Activated CD8-positive, alpha-beta memory T cell treated with anti-CD3 and anti-CD28 coated beads for 1 hour (primary cell): ENCODE measurements at places on chromosomes 1 and 21.

DNA sequence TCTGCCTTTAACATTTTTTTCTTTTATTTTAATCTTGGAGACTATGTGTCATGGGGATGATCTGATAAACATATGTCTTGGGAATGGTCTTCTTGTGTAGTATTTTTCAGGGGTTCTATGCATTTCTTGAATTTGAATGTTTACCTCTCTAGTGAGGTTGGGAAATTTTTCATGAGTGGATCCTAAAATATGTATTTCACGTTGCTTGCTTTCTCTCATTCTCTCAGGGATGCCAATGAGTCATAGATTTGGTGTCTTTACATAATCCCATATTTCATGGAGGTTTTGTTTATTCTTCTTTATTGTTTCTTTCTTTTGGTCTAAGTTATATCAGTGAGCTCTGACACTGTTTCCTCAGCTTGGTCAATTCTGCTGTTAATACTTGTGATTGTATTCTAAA, 1237.2 kb downstream of the PLA2G4A start:
- DNase-seq = no peak

DNA sequence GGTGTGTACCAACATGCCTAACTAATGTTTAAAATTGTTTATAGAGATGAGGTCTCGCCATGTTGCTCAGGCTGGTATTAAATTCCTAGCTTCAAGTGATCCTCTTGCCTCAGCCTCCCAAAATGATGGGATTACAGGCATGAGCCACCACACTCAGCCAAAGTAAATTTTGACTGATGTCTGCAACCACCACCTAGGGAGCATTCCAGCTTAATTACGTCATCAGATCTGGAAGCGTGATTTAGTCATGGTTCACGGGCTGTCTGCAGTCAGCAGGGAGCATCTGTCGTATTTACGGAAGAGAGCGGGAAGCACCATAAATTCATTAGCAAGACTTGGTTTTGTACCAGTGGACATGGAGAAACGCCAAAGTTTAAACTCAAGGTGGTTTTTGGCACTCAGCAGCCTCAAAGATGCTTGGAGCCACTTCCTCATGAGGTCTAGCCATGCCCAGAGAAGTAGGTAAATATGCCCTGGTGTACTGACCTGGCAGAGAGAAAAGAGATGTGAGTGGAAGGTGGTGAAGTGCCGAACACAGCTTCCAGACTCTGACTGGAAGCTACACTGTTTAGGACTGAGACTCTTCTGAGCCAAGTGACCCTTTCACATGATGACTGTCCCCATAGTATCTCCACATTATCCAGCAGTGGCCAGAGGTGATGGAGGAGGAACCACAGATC, 60.8 kb upstream of the SLC35F3 start:
- DNase-seq = no peak

- DNase-seq = no peak
Observed at GRCh38 chr1:16318555-16318954, 33.7 kb downstream of the FBXO42 start.

DNA sequence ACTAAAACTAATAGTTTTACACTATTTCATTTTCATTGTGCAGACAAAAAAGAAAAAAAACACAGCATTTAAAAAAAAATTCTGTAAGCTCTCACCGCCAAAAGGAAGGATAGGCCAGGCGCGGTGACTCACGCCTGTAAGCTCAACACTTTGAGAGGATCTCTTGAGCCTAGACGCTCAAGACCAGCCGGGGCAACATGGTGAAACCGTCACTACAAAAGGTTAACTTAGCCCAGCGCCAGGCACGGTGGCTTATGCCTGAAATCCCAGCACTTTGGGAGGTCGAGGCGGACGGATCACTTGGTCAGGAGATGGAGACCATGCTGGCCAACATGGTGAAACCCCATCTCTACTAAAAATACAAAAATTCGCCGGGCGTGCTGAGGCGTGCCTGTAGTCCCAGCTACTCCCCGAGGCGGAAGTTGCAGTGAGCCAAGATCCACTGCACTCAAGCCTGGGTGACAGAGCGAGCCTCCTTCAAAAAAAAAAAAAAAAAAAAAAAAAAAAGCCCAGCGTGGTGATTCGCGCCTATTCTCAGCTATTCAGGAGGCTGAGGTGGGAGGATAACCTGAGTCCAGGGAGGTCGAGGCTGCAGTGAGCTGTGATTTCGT, 14.3 kb upstream of the SPEN start:
- peak; percentile 5 for DNase-seq

DNA sequence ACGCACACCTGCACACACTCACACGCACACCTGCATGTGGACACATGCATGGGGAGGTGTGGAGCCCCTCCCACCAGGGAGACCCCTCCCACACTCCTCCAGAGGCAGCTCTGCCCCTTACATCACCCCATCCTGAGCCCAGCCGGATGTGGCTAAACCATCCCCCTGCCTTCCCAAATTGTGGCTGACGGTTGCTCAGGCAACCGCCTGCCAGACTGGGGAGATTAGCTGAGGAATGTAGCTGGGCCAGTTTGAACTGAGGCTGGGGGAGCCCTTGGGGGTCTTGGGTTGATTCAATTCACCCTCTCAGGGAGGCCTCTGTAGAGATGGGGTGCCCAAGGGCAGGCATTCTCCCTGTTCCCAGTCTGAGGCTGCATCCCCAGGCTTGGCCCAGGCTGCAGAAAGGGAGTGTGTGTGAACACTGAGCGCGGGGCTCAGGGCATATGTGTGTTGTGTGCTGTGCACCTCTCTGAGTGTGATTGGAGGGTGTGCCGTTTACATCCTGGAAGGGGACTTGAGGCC, 12.9 kb downstream of the PTPRU start:
- no peak for DNase-seq

DNA sequence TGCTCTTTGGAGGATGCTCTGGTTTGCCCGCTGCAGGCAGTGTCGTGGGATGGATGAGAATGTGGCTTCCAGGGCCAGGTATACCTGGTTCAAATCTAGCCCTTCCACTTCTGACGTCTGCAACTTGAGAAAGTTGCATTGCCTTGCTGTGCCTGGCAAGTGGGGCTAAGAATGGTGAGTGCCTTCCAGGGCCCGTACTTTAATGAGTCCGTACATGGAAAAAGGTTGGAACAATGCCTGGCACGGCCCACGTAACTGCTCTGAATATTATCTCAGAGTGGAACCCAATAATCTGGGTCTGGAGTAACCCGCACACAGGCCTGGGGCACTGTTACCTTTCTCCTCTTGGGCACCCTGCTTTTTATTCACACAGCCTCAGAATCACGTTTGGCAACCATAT, 146.7 kb upstream of the EDN2 start:
- DNase-seq = no peak

- no peak for DNase-seq
Observed at GRCh38 chr21:15354516-15354915, 289.7 kb upstream of the NRIP1 start.

DNA sequence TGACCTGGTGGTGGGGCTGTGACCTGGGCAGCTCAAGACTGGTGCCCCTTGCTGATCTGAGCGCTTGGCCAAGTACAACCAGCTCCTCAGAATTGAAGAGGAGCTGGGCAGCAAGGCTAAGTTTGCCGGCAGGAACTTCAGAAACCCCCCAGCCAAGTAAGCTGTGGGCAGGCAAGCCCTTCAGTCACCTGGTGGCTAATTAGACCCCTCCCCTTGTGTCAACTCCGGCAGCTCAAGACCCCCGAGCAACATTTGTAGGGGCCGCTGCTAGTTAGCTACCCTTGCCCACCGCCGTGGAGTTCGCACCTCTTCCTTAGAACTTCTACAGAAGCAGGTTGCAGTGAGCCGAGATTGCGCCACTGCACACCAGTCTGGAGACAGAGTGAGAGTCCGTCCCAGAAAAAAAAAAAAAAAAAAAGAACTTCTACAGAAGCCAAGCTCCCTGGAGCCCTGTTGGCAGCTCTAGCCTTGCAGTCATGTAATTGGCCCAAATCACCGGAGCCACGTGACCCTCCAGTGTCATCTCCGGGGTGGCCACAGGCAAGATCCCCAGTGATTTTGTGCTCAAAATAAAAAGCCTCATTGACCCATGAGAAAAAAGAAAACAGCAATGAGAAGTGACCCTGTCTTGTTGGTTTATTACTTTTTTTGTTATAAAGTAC, 39.3 kb upstream of the LGALS8 start:
- no peak for DNase-seq

DNA sequence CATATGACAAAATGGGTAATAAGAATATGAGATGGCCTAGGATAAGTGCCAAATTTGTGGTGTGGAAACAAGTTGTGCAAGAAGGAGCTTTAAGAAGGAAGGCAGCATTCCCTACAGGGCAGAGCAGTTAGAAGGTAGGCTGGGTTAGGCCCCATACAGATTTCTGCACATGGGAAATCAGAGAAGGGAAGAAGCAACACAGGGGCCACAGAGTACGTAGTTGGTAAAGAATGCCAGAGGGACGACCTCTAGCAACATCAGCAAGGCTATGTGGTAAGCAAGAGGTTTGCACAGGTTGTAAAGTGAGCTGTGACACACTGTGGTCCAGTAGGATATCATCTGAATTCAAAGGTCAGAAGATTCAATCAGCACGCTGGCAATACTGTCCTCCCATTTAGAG, 765.6 kb upstream of the B3GALT2 start:
- no peak for DNase-seq

DNA sequence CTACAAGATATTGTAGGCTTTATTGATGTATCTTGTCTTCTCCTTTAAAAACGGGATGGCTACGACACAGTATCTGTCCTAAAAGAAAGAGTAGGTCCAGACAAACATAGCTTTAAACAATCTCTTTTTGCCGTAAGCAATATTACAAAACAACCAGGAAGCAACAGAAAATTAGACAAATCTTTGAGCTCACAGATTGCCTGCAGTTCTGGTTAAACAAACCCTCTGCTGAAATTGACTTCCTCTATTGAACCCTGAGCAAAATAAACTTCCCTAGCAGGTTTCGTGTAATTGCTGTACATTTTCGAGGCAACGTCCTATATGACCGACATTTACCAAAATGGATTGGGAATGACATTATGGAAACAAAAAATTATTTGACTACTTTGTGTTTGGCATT, 50.6 kb downstream of the CHML start:
- DNase-seq = no peak

DNA sequence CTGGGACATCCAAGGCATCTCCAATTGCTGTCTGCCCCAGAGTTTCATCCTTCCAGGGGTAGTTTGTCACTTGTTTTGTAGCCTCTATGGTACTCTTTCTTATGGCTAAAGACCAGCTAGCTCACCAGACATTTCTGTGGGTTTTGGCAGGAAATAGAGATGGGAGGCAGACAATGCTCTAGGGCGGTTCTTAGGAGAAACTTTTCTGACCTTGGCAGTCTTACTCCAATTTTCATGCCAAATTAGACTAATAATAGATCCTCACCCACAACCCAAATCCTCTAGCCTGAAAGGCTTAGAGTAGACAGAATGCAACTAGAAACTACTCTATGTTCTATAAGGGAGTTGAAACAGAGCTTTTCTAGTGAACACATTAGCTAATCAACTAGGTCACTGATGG, 69.8 kb downstream of the LRIG2 start:
- no peak for DNase-seq

DNA sequence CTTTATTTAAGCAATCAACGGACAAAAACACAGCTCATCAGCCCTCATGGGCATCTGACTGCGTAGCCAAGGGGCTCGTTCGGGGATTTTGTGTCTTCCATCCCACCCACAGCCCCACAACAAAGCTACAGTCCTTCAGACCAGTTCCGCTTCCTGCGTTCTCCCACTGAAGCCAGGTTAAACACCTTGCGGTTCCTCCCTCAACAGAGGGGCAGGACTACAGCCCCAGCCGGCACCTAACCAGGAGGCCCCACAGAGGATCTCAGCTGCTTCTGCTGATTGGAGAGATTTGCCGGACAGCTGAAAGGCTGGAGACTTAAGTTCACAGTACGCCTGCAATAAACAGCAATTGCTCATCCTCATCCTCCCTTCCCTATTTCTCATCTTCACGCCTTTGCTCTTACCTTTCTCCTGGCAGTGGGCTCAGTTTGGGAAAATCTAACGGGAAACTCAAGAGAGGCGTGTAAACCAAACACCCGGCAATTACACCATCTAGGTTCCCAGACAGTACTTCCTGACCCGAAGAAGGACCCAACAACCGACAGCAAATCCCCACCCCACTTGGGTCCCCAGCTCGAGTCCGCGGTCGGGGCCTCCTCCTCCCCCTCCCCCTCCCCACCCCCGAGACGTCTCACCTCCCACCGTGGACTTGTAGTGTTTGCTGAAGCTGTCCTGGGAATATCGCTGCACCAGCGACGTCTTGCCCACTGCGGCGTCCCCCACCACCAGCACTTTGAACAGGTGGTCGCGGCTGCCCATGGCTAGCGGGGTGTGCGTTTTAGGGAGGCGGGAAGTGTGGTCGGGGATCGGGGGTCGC, 876 bp downstream of the RAB29 start:
- no peak for DNase-seq

- DNase-seq = no peak
Observed at GRCh38 chr1:53477651-53478501, 18.7 kb downstream of the DMRTB1 start.

- no peak for DNase-seq
Observed at GRCh38 chr1:228986093-228986904, 251.0 kb downstream of the RHOU start.

GRCh38 chr1:245484176-245484575, 329.4 kb downstream of the KIF26B start:
- DNase-seq = no peak

DNA sequence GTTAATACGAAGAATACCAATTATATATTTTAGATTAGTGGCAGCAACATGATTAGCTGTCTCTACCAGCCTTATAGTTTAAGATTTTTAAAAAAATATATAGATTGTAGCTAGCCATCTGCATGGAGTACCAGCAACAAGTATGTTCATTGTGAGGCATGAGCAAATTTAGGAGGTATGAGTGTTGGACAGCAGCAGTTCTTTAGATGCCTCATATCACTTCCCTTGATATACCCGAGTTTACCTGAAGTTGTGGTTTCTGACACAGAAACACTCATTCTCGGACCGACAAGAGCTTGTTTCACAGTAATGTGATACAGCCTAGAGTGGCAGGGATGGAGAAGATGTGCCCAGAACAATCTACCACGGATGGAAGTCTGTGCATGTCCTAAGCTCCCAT, 69.1 kb downstream of the RGS18 start:
- DNase-seq = no peak

DNA sequence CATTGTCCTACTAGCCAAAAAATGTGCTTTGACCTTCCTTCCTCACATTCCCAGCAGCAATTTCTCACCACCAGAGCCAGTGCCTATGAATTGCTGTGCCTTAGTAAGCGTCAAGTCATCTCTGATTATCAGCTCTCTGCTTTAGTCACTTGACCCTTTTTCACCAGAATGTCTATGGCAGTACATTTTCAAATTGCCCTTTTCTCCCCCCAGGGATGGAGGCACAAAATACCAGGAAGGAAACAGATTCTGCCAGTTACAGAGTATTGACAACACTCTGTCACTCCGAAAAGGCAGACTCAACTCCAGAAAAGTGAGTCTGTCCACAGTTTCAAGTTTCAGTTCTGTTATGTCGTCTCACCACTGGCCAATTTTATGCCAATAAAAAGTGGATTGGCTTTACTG, 167.4 kb downstream of the TNFSF18 start:
- no peak for DNase-seq
